ENCODE measurements at places on chromosomes 7 and 10. TPM values are rescaled to one million over a fixed set of nuclear protein-coding genes. Genes with fewer than 3 reads are reported as not detected.

GRCh38 chr10:111998728-111999127 lies 184.8 kb downstream of the GPAM start:
- DNase-seq, result no peak

ADCYAP1R1 gene
- 7.0 TPM for total RNA-seq

- no peak for DNase-seq
Measured at GRCh38 chr10:15478429-15478828, 107.3 kb upstream of the FAM171A1 start.

GRCh38 chr7:80699045-80699638 lies 60.7 kb downstream of the CD36 start:
- no peak for DNase-seq

TMEM213 gene
- not detected for total RNA-seq

TUBGCP2 gene
- total RNA-seq, result 56.4 TPM

DNA sequence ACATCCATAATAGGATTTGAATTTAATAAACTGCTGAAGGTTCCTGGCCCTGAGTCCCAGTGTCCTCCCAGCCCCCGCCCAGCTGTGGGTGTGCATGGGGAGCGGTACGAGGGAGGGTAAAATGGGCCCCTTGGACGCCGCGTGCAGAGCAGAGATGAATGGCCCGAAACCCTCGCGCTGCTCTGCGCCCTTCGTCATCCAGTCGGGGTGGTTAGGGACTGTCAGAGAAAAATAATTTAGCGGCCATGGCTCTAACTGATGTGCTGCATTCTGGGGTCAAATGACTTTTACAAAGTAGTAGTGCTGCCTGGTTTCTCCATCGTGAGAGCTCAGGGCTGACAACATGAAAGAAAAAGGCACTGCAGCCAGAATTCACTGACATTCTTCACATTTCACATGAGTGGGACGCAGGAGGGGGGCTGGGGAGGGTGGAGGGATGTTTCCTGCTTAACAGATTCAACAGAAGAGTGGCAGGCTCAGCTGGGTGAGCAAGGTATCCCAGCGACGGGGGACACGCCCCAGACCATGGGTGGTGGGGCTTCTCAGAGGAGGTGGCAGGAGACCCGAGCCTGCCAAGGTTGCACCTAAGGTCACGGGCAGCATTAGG lies 304.5 kb downstream of the WDR37 start:
- DNase-seq, result no peak

All from ovary (tissue), 10 donors.